ENCODE measurements at places on chromosomes 2 and 18.

DNA sequence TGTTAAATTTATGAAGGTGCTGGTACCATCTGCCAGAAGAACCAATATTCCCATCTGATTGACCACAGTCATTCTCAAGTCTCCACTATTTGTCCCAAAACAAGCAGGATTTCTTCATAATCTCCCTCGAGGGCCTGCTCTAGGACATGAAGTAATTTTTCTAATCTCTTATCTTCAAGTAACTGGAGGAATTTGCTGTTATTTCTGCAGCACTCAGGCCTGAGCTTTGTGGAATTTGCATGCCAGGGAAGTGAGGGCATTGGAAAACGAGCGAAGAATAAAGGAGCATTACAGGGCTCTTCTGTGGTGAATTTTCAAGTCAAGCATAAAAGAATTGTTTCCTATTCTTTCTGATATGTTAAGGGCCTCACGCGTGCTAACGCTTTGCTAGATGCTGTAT lies 161.2 kb upstream of the EPAS1 start:
- no peak for DNase-seq

- no peak for DNase-seq
Observed at GRCh38 chr2:240846873-240847595, 21.6 kb upstream of the AGXT start.

DNA sequence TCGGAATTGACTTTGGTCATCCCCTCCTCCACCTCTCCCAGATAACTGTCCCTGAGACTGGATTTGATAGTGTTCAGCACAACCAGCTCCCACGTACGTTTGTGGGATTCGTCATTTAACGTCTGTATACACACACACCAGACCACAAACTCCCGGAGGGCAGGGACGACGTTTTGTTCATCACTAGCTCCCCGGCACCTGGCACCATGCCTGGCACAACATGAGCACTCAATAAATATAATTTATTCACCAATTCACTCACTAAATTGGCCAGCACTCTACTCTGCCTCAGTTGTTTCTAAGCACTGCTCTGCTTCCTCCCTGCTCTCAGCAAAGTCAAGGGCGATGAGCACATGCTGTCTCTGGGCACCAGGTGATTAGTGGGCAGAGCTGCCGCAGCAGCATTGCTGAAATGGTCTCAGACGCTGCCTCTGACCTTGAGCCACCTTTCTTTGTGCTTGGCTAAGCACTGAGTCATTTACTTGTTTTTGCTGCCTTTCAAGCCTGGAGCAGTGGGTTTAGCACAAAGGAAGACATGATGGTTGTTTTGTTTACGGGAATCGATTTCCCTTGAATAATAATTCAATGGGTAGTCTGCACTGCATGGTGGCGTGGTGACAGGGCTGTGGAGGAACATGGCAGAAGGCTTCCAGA lies 19.3 kb upstream of the LOXHD1 start:
- no peak for DNase-seq

- no peak for DNase-seq
Observed at GRCh38 chr18:22556222-22557167, 138.8 kb upstream of the CTAGE1 start.

DNA sequence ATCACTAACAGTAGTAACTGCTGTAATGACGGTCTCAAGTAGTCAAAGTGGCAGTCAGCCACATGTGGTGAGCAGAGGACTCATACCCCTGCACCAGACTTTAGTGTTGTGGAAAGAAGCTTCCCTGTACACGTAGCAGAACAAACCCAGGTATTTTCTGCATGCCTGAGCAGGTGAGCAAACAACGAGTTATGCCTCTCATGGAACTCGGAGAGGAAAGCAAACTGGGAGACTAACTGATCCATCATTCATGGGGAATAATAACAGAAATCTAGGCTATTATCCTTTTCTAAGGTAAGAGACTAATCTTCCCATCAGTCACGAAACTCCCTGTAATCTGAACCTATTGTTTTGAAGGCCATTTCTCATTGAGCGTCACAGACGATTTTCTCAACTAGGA lies 1495.2 kb upstream of the NXPH2 start:
- DNase-seq = no peak

DNA sequence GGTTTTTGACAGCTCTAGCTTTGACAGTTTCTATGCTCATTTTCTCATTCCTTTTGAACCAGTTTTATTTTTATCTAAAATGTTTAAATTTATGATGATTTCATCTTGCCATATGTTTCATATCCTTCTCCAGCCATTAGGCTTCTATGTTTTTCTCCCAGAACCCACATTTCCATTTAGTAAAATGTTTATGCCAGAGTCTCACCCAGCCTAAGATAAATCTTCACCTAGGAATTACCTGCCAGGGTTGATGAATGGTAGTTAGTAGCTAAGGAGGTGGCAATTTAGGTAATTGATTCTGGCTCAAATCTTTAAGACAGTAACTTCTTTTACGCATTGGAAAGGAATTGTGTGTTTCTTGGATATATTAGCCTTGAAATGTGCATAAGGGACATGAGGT lies 83.6 kb downstream of the PRKRA start:
- DNase-seq = no peak

DNA sequence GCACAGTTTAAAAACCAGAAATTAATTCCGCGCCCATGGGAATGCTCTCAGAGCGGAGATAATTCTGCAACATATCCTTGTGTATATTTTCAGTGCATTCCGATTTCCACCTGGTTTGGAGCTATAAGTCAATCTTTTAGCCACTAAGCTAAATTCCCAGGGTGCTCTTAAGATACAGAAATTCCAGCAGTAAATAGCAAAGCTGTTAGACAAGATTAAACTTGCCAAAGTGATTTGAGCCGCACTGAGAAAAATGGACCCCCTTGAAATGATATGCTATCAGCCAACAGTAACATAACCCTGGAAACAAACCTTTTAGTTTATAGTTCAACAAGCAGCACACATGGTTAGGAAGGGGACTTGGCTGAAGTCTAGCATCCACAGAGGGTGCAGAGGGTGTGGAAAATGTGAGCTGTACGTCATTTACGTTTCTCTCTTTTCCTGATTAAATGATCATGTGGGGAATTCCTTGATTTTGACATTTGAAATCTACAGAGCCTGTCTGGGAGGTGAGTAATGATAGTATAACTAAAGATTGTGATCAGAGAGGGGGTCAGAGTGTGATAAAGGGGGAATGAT lies 99.8 kb upstream of the COPS8 start:
- DNase-seq = no peak

GRCh38 chr2:160977376-160977775 lies 182.9 kb upstream of the TANK start:
- DNase-seq = no peak

DNA sequence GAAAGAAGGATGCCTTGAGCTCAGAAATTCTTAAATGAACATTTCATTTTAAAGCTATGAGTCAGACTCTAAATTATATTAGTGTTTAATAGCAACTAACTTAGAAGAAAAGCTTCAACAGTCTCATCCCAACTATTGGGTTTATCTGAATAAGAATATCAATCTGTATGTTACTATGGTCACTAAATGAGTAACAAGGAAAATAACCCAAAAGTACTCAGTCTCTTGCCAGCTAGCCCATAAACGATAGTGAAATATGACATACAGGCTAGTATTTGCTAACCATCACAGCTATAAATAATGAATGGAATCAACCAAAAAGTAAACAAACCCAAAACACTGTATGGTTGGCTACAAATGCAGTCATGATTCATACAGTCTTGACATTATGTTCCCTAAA lies 174.9 kb downstream of the RAB3GAP1 start:
- no peak for DNase-seq
